ENCODE measurements at places on chromosomes 7 and 10.
A peak's percentile ranks its signal among the peaks of the same experiment; 100 is the strongest.

- no peak for DNase-seq
These were observed 117.0 kb upstream of the AMPH start for GRCh38 chr7:38748056-38748610.

GRCh38 chr10:94274142-94274787, 88.5 kb downstream of the NOC3L start:
- no peak for DNase-seq

GRCh38 chr10:94080108-94080507, 86.4 kb downstream of the PLCE1 start:
- no peak for DNase-seq

GRCh38 chr7:157739650-157740049, 402.8 kb downstream of the DNAJB6 start:
- DNase-seq: no peak

- DNase-seq: peak; percentile 74
These were observed 38.1 kb downstream of the IKZF1 start for GRCh38 chr7:50342616-50343114.

GRCh38 chr10:102384053-102384452, 11.5 kb upstream of the NFKB2 start:
- DNase-seq: no peak

DNA sequence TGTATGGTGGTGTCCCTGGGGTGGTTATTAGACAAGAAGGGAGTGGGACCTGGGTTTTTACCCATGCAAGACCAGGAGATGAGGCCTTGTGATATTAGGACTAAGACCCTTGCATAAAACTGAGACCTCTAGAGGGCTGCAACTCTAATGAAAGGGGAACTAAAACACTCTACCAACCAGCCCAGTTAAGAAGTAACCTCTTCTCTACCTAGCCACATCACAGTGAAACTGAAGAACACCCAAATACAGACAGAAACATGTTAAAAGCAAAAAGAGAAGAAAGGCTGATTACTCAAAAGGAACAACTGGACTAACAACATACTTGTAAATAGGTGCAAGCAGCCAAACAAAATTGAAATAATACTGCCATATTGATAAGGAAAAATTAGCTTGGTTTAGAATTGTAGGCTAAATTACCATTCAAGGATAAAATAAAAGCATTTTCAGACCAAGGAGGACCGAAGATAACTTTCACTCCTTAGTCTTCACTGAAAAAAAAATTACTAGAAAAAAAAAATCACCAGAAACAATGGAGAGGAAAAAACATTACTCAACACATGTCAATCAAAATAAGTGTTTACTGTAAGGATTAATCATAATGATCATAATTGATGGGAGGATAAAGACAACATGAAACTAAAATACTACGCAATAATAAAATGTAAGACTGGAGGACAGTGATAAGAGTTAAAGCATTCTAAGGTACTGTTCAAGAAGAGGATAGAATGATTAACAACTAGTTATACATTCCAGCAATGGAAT, 27.6 kb downstream of the ERLIN1 start:
- no peak for DNase-seq

- DNase-seq: no peak
These were observed 85.5 kb downstream of the NKX6-2 start for GRCh38 chr10:132700156-132701098.

- no peak for DNase-seq
These were observed 238.9 kb upstream of the GPR26 start for GRCh38 chr10:123427165-123427786.

DNA sequence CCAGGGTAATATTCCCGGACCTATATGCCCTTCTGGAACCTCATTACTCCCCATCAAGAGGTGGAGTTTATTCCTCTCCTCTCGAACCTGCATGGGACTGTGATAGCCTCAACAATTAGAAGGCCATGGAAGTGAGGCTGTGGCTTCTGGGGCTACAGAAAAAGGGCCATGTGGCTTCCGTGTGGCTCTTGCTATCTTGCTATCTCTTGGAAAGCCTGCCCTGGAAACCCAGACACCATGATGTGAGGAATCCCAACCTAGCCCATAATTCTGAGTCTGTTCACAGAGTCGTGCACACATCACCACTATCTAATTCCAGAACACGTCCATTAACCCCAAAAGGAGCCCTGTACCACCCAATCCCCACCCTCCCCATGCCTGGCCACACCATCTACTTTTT, 20.8 kb upstream of the SH3PXD2A start:
- no peak for DNase-seq

DNA sequence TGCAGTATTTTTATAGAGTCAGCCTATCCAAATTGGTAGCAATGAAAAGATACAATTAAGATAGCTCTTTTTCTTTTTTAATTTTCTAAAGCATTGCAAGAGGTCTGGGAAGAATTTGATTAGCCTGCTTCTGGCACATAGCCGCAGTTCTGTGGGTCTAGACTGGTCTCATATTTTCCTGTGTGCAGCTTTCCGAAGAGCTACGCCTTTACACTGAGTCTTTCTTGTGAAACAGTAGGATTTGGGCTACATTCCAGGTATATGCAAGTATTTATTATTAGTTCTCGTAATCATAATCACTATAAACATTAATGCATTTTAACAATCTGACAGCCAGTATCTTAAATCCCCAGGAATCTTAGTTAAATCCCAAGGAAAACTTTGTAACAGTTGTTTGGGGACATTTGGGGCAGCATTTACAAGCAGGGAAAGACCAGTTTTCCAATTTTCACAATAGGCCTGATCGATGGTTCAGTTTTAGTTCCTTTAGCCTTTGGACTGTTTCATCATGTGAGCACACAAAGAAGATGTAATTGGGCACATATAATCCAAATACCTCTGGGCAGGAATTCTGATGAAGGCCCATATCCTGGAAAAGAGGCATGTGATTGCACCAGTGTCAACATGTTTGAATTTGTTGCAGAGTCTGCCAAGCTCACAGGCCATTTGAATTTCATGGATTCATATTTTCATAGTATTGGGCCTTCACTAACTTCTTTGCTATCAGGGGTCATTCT, 287.3 kb downstream of the INHBA start:
- no peak for DNase-seq

GRCh38 chr7:49768835-49769234, 4.6 kb upstream of the VWC2 start:
- DNase-seq: no peak

DNA sequence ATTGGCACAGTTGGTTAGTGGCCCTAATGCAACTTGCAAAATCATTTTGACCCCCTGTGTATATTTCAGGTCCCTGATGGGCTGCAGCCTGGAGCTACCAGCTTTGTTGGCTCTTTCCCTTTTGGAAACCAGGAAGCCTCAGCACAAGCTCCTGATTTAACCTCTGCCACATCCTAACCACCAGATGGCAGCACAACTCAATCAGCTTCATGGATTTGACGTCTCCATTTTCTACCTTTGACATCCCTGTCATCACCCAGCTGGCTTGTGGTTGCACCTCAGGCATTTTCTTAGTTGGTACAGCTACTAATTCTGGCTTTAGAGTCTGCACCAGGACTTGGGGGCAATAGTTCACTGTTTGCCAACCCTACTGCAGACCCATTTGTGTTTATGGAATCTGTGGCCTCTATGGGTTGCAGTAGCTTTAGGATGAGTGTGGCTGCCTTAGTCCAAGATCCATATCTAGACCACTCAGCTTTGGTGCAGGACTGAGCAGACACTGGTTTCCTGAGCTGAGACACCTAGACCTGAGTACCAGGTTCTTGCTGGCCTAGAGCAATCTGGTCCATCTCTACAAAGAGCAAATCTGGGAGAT, 456.2 kb downstream of the REEP3 start:
- DNase-seq: peak; percentile 46

- DNase-seq: no peak
These were observed 93.5 kb upstream of the PDCD4 start for GRCh38 chr10:110778211-110778610.

DNA sequence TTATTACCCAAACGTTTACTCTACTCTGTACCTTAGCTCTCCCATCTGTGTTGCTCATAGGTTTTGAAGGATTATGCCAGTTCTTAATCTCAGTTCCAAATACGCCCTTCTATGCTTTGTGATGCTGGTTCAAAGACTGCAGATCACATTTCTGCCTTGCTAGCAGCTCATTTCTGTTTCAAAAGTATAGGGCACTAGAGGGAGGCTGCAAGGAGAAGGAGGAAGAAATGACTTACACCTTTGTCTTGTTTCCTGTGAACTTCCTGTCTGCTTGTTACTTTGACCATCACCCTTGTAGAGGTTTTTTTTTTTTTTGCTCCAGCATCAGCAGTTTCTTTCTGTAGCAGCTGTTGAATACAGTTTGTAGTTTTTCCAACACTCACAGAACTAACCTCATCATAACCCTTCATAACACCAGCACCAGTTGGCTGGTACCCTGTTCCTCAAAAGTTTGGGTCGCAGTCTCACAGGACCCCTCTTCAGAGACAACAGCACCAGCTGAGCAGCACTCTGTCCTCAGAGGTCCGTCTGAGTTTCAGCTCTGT, 16.5 kb downstream of the SLK start:
- peak; percentile 73 for DNase-seq

GRCh38 chr10:72323108-72323749, 31.5 kb downstream of the DNAJB12 start:
- DNase-seq: no peak

- DNase-seq: no peak
These were observed 5.8 kb upstream of the ITIH5 start for GRCh38 chr10:7672341-7673134.

DNA sequence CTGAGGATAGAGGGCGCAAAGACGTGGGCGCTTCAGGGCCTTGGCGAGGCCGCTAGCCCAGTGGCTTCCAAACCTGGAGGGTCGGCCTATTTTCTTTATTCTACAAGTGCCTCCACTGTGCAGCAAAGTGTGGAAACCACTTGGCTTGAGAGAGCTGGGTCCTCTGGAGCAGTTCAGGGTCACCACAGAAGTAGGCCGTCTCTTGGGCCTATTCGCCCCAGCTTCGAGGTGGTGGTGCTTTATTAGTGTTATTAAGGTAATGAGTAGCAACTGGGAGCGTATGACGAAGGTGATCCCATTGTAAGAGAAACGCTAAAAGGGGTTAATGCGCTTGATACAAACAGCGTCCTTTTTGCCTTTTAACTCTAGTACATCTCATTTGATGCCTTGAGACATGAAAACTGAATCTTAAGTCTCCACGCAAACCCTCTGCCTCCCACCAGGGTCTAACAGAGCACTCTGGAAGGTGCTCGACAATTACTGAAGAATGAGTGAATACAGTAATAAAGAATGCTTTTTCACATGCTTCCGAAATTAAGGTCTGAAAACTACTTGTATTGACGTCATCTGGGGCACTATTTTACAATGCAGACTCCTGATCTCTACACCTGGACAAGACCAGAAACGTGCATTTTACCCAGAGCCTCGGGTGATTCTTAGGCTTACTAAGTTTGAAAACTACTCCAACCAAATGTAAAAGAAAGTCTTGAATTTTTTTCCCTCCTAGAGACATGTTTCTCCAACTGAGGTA, 647 bp upstream of the GSAP start:
- DNase-seq: no peak

DNA sequence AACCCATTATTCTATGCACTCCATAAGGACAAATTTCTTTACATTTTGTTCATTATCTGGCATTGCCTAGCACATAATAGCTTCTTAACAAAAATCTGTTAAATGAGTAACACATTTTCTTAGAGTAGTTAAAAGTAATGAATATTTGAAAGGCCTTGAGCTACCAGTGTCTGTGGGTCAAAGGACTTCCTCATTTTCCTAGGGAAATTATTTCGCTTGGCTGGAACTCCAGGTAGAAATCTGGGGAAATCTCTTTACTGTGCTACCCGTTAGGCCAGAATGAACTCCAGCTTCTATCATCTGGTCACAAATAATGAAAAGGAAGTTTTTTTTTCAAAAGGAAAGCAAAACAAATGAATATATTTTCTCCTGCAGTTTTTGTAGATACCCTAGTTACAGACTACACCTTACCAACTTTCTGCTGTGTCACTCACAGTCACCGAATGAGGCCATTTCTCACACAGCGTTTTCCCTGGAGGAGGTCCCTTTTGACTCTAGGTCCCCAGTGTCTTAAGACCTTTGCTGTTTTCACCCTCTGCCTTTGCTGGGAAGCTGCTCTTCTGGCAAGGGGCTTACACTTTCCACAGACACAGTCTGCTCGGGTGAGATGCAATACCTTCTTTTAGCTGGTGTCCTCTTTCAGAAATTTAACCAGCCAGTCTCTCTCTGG, 1.6 kb downstream of the SAMD9L start:
- DNase-seq: peak; percentile 13

GRCh38 chr10:58820386-58820785, 307.7 kb downstream of the BICC1 start:
- peak; percentile 7 for DNase-seq

GRCh38 chr10:14838582-14839304, 637 bp downstream of the HSPA14 start:
- DNase-seq: peak; percentile 8

GRCh38 chr10:16968416-16969041, 151.3 kb upstream of the RSU1 start:
- no peak for DNase-seq

DNA sequence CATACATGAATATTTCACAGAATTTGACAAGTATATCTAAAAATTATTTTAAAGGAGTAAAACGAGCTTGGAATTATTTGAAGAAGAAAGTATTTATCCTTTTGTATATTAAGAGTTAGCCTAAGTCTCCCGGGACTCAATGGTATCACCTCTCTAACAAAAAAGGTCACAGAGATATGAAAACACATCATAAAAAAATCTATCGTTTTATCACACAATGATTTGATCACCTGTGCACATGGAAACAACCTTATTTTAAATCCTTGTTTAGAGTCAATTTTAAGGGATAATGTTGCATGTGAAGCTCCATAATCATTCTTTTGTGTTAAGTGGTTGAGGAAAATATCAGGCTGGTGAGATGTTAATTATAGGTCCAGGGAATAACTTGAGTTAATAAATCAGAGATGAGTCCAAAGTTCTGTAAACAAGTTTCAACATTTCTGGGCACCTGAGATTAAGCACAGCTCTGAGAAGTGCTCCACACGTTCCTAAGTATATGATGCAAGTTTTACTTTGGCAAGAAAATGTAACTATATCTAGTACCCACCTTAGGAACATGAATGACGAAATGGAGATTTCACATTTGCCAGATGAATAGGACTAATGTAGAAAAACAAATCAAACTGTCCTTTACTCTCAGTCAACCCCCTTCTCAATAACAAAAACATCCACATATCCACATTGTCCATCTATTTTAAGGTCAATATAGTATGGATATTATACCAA, 148.5 kb upstream of the AKR1E2 start:
- DNase-seq: no peak

GRCh38 chr7:151273651-151274390, 25.3 kb upstream of the SMARCD3 start:
- DNase-seq: no peak

DNA sequence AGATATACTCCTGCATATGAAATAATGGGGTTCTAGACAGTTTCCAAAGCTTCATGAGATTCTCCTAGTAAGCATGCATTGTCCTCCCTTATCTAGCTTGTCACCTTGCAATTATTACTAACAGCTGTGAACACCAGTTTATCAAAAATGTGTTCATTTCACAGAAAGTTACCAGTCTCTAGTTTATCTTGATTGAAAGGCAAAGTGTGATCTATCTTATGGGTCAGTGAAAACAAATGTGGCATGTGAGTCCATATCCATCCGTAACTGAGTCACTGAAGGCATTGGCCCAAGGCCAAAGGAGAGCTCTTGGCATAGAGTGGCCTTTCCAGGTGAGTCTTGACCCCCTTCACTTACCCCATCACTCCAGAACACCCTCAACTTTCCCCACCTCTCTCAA, 53.2 kb downstream of the GSAP start:
- no peak for DNase-seq

Measured in activated CD4-positive, alpha-beta T cell treated with anti-CD3 and anti-CD28 coated beads, Interleukin-2, amount 50 U/mL, for 16 hours (primary cell).